ENCODE measurements at places on chromosomes 4 and X. TPM values are rescaled to one million over a fixed set of nuclear protein-coding genes. Genes with fewer than 3 reads are reported as not detected.
A peak's percentile ranks its signal among the peaks of the same experiment; 100 is the strongest.

Gene PDZD11
- total RNA-seq, result 22.1 TPM

Gene XPNPEP2
- total RNA-seq, result 0.24 TPM

Gene CHRDL1
- 10.1 TPM for total RNA-seq

Gene ZC4H2
- 9.1 TPM for total RNA-seq

Gene XAGE1A
- not detected for total RNA-seq

Gene GBA3
- total RNA-seq, result 2.4 TPM

Gene MAGED1
- 121 TPM for total RNA-seq

Gene GPR143
- total RNA-seq, result 4.1 TPM

Gene PNCK
- total RNA-seq, result 24.1 TPM

Gene SHOX
- total RNA-seq, result 0.96 TPM

Gene CXCL1
- 56.1 TPM for total RNA-seq

Gene LRCH2
- total RNA-seq, result 28.9 TPM

Gene SCML1
- 13.5 TPM for total RNA-seq

Gene ZNF182
- total RNA-seq, result 5.1 TPM

Gene EFNB1
- 21.2 TPM for total RNA-seq

Gene GYPA
- total RNA-seq, result 30.1 TPM

Gene CDX4
- total RNA-seq, result not detected

- DNase-seq, result no peak
These were observed 1982.5 kb downstream of the ARAP2 start for GRCh38 chr4:34261799-34262314.

DNA sequence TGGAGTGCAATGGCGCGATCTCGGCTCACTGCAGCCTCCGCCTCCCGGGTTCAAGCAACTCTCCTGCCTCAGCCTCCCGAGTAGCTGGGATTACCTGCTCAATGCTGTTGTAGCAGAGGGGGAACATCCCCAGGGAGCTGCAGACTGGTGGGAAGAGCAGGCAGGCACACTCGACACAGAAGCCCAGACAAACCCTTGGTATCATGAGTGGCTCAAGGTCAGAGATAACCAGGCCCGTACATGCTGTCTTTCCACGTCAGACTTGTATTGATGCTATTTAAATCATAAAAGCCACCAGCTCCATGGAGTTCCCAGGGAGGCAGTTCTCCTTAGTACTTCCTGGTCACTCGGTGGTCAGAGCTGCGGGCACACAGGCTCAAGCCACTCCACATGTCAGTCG is 33.2 kb downstream of the TRIML2 start:
- DNase-seq, result no peak

GRCh38 chrX:73213734-73214425 is 771 bp downstream of the NAP1L2 start:
- no peak for DNase-seq

GRCh38 chrX:101359966-101360365 is 11.4 kb upstream of the TIMM8A start:
- no peak for DNase-seq

GRCh38 chr4:109359040-109359646 is 56.7 kb upstream of the COL25A1 start:
- DNase-seq, result no peak

DNA sequence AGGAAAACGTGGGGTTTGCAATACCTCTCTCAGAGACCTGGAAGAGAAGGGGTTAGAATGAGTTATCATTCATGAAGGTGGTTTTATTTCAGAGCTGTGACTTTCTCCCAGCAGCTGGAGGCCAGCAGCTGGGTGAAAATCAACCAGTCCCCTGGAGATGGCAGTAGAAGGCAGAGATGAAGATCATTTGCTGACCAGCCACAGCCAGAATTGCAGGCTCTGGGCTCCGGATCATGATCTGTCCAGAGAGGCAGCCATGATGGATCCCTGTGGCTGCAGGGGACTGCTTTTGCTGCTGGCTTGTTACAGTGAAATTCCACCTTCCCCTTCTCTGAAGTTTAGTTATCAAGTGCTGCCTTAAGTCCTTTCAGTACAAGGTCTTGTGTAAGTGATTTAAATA is 46.9 kb upstream of the TAB3 start:
- DNase-seq, result peak; percentile 9

GRCh38 chr4:59956366-59956765 is 1243.8 kb upstream of the ADGRL3 start:
- DNase-seq, result no peak

GRCh38 chr4:86302251-86302650 is 57.6 kb downstream of the MAPK10 start:
- peak; percentile 38 for DNase-seq

DNA sequence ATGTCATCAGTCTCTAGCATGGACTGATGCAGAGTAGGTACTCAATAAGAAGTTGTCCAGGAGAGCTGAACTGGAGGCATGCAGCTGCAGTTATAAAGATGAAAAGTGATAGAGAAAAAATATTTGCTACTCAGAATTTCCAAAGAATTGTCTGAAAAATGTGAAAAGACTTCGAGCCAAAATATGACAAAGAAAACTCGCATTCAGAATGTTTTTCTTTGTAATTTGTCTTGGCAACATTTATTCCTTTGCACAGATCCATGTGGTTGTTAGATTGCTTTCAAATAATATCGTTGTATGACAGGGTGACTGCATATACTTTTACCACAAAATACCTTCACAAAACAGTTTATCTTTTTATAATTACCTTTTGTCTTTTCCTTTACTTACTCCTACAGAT is 128.0 kb upstream of the SLC4A4 start:
- no peak for DNase-seq

DNA sequence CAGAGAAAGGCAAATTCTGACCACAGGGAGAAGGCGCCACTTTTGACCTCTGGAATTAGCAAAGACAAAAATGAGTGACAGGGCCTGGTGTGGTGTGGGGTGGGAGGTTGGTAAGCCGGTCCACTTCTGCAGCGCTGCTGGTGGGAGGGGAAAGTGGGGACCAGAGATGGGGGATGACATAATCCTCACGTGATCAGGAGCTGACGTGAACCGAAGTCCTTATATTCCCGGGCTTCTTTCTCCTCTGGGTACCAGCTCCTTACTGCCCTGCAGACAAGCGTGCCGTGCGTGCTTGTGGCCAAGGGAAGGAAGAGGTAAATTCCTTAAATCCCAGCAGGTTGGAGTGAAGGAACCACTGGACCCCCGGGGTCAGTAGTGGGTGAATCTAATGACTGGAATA is at the start of gene TCEAL7:
Gene TCEAL7 (plus strand): TSS at position 249 of the 400 bp plus-strand sequence. CDS start 1,165 bp downstream, outside the sequence.
- peak; percentile 64 for DNase-seq

GRCh38 chr4:78662658-78663057 is 111.1 kb downstream of the ANXA3 start:
- no peak for DNase-seq

- no peak for DNase-seq
These were observed 1.5 kb downstream of the LAP3 start for GRCh38 chr4:17578482-17578891.

DNA sequence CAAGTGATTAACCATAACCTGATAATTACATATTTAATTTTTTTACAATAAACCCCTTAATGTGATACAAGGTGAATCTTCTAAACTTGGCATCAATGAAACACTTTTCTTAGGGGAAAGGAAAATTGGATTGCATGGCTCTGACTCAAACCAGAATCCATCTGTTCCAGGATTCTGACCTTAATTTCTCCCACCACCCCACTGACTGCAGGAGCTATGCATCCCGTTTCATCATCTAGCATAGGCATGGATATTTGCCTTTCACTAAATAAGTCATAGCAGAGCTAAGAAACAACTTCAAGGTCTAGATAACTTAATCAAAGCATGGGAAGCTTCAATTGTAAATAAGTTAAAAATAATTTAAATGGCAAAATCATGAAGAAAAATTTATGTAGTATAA is 156.3 kb downstream of the BTC start:
- no peak for DNase-seq

DNA sequence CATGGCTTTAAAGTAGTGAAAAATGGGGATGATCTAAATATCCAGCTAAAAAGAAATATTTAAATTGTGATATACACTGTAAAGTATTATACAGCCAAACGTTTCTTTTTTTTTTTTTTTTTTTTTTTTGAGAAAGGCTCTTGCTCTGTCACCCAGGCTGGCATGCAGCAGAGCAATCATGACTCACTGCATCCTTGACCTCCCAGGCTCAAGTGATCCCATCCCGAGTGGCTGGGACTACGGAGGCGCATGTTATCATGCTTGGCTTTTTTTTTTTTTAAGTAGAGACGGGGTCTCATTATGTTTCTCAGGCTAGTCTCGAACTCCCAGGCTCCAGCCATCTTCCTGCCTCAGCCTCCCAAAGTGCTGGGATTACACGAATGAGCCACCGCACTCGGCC is 17.1 kb downstream of the SMIM14 start:
- peak; percentile 49 for DNase-seq

- peak; percentile 43 for DNase-seq
These were observed 1.2 kb upstream of the LETM1 start for GRCh38 chr4:1856943-1857699.

DNA sequence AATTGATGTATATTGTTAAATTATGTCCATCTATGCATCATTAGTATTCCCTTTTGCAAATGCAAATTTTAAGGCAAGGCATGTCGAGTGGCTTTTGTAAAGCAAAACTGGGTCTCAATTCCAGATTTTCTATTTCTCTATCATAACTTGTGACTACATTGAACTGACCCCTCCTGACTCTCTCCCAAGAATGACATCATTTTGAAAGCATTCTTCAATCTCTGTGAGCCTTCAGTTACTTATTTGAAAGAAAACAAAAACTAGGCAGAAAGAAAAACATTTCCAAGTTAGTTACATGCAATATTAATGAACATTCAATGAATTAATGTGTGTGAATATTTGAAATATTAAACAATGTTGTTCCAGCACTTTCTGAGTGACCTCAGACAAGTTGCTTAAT is 314.3 kb upstream of the CLNK start:
- DNase-seq, result peak; percentile 35

- peak; percentile 29 for DNase-seq
These were observed 126.1 kb downstream of the INPP4B start for GRCh38 chr4:142719854-142720541.

- DNase-seq, result no peak
These were observed at the start of gene ARHGAP4 for GRCh38 chrX:153925739-153926551. TSS of gene ARHGAP4 (minus strand) at chrX:153926264. CDS start at chrX:153926202, 62 bp downstream.

DNA sequence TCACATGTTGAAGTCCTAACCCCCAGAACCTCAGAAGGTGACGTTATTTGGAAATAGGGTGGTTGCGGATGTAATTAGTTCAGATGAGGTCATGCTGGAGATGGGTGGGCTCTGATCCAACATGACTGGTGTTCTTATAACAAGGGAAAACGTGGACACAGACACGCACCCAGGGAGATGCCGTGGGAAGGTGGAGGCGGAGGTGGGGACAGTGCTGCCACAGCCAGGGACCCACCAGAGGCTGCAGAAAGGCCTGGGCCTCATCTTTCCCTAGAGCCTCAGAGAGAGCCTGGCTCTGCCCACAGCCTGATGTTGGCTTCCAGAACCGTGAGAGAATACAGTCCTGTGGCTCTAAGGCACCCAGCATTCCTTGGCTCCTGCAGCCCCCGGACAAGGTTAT is 7.9 kb upstream of the HMX1 start:
- DNase-seq, result no peak

GRCh38 chr4:5810151-5810550 is 82.7 kb downstream of the CRMP1 start:
- no peak for DNase-seq

All from umbilical cord (tissue), 2 donors.